ENCODE measurements at places on chromosomes 7 and 10. TPM values are rescaled to one million over a fixed set of nuclear protein-coding genes. Genes with fewer than 3 reads are reported as not detected.

DNA sequence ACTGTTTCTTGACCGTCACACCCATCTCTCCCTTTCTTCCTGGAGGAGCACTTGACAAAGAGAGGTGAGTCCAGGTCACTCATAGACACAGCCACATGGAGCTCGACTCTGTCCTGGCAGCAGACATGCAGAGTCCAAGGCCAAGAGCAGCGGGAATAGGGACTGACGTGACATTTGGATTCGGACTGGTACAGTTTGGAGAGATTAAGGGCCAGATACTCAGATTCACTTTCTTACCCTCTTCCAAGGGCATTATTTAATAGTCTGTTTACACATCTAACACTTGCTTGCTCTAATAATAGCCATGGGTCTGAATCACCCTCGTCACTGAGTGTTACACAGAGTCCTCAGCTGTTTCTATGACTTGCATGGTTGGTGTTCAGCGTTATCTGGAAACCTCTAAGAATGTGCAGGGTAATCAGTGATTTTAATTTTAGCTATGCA, 39.2 kb upstream of the OTUD1 start:
- no peaks in the 10 kb centered on the region for H3K36me3 ChIP-seq
- H3K4me3 ChIP-seq, result no peak overlapping the region
- H3K27me3 ChIP-seq, result no peaks in the 10 kb centered on the region
- H3K4me1 ChIP-seq, result no peaks in the 10 kb centered on the region
- H3K27ac ChIP-seq, result peak overlapping the region; percentile 33

DNA sequence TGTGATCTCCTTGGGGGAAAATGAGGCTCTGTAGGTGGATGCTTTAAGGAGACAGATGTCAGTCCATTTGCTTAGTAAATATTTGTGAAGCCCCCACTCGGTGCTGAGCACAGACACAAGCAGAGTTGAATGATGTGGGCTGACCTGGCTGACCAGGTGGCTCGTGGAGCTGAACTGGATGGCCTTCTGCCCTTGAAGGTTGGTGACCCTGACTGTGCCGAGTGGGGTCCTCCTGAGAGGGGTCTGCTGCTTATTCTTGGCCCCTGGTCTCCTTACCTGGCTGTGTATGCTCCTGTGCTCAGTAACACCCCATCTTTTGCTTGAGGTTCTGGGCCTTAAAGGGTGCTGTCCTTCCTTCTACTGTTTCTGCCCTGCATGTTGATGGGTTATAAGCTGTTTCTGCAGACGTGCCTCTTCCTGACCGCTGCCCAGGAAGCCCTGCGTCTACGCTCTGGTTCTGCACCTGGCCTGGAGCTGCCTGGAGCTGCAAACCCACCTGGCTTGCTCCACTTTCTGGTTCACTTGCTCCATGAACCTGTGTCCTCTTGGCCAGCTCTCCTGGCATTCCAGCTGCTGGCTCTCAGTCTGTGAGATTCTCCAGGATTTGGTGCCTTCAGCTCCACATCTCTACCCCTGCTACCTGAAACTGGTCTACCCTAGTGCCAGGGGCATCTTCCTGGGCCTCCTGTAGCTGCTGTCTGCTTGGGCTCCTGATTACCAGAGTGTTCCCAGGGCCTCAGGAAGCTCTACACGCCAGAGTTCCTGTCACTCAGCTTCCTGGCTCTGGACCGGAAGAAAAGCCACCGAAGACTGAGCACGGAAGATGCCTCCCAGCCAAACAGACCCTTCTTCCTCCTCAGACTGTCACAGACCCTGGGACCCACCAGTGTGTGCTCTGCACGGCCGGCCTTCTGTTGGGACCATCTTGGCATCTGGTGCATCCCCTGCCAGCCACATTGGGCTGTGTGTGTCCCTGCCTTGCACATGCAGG, 76.5 kb downstream of the ADCY1 start:
- peaks cover 7% of the 10 kb centered on the region for H3K4me1 ChIP-seq
- no peak overlapping the region for H3K4me3 ChIP-seq
- no peak for DNase-seq
- no peaks in the 10 kb centered on the region for H3K36me3 ChIP-seq

DNA sequence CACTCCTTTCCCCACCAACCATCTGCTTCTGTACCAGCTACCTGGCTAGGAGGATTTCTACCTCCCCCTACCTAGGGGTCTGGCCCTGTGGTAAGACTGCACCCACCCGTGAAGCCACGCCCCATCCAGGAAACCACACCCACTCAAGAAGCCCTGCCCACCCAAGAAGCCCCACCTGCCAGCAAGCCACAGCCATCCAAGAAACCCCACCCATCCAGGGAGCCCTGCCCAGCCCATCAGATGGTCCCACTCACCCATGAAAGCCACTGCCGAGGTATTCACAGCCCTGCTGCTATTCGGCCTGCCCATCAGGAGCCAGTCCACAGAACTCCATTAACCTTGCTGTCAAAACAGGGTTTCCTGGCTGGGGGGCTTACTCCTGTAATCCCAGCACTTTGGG, 15.6 kb upstream of the MUC3A start:
- no peak for DNase-seq
- H3K27me3 ChIP-seq, result no peaks in the 10 kb centered on the region
- H3K4me3 ChIP-seq, result no peak overlapping the region
- no peaks in the 10 kb centered on the region for H3K4me1 ChIP-seq
- no peak overlapping the region for H3K27ac ChIP-seq

DNA sequence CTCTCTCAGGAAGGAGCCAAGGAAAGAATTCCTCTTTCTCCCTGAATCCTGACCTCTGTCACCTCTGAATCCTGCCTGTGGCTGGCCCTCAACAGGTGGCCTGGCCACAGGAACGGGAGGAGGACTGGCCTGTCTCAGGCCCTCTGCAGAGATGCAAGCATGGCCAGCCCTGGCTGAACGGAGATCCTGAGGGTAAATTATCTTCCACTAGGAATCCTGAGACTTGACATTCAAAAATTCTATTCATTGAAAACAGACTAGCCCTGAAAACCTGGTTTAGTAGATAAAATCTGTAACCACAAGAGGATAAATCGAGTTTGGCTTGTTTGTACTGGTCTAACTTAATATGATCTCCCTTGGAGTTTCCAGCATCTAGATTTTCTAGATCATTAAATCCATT, 579.3 kb downstream of the LRMDA start:
- no peak overlapping the region for H3K27ac ChIP-seq
- H3K27me3 ChIP-seq, result no peaks in the 10 kb centered on the region
- H3K4me3 ChIP-seq, result no peak overlapping the region
- DNase-seq, result no peak
- no peaks in the 10 kb centered on the region for H3K36me3 ChIP-seq

- no peaks in the 10 kb centered on the region for H3K4me1 ChIP-seq
- no peak overlapping the region for H3K27ac ChIP-seq
- no peak for DNase-seq
- H3K36me3 ChIP-seq, result no peaks in the 10 kb centered on the region
- no peaks in the 10 kb centered on the region for H3K27me3 ChIP-seq
Measured at GRCh38 chr10:14800397-14800796, 25.7 kb upstream of the FAM107B start.

DNA sequence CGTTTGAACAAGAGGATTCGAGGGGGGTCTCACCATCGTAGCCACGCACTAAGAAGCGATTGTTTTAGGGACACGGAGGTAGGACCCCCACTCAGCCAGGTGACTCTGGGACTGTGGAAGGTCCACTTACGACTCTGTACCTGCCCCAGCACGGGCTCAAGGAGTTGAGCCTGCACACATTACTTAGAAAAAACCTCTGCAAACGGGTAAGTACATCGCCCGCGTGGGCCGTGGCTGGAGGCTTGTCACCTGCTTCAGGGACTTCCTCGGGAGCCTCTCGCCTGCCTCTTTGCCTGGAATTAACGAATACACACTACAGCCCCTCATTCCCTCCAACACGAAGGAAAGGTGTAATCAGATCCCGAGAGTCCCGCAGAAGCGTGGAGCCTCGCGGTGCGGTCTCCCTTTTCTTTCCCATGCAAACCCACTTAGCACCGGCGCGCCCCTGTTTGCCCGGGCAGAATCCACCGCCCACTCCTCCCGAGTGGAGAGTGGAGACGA, 826 bp downstream of the PODXL start:
- peak overlapping the region; percentile 77 for H3K4me3 ChIP-seq
- peak overlapping the region; percentile 78 for H3K27ac ChIP-seq
- no peak for DNase-seq

- no peak overlapping the region for H3K27ac ChIP-seq
- H3K4me3 ChIP-seq, result no peak overlapping the region
- no peaks in the 10 kb centered on the region for H3K36me3 ChIP-seq
- no peaks in the 10 kb centered on the region for H3K27me3 ChIP-seq
Measured at GRCh38 chr10:120209124-120209762, 247.8 kb upstream of the PLPP4 start.

GRCh38 chr10:21449288-21449966, 76.1 kb downstream of the SKIDA1 start:
- no peak overlapping the region for H3K27ac ChIP-seq
- H3K4me3 ChIP-seq, result no peak overlapping the region
- no peaks in the 10 kb centered on the region for H3K27me3 ChIP-seq

ZNF365 gene
- 1.2 TPM for total RNA-seq

ETV1 gene
- total RNA-seq, result 89.0 TPM

ADAM12 gene
- total RNA-seq, result 0.92 TPM

Measured in lower lobe of right lung (tissue), 2 donors.